ENCODE measurements at places on chromosomes 5 and 9.

GRCh38 chr5:83337453-83338035, 134.0 kb upstream of the VCAN start:
- no peak for DNase-seq

DNA sequence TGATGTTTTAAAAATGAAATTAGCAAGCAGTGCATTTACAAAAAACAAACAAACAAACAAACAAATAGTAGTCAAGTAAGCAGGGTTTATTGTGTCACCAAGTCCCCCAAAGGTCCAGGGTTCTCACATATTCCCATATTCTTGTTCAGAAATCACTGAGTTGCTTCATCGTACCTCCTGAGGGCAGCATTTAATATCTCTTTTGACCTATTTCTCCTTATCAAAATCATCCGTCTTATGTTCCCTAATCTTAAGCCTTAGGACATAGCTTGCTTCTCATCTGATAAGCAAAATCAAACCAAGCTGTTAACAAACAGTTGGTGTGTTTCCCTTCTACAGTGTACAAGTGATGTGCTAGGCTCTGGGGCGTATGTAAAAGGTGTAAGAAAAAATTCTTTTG, 109.5 kb upstream of the MAN2A1 start:
- DNase-seq = no peak

DNA sequence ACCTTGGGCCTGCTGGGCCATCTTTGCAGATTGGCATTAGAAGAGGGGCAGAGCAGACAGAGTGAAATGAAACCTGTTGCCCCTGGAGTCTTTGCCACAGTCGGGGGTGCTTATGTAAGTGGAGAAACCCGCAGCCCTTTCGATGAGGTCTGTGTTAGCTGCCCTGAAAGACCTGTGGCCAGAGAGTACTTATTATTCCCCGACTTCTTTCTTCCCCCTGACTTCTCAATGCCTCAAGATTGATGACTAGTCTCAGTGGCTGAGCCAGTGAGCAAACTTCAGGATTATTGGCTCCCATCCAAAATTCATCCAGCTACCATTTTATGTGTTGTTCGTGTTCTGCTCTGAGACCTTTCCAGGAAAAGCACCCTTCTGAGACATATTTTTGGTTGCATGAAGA, 7.6 kb downstream of the NTRK2 start:
- no peak for DNase-seq

GRCh38 chr5:35151146-35151920, 79.0 kb downstream of the PRLR start:
- no peak for DNase-seq

DNA sequence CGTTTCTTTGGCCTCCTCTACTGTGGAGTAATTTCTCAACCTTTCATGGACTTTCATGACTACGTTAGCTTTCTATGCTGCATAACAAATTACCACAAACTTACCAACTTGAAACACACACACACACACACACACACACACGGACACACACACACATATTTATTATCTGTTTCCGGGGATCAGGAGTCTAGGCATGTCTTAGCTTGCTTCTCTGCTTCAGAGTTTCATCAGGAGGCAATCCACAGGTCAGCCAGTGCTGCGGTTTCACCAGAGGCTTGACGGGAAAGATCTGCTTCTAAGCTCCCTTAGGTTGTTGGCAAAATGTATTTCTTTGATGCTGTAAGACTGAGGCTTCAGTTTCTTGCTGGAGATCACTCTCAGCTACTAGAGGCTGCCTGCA, 59.0 kb upstream of the C9orf72 start:
- DNase-seq = no peak

- DNase-seq = no peak
Measured at GRCh38 chr5:114988096-114988495, 181.6 kb downstream of the TRIM36 start.

- no peak for DNase-seq
Measured at GRCh38 chr9:134338394-134339182, 12.3 kb downstream of the RXRA start.

DNA sequence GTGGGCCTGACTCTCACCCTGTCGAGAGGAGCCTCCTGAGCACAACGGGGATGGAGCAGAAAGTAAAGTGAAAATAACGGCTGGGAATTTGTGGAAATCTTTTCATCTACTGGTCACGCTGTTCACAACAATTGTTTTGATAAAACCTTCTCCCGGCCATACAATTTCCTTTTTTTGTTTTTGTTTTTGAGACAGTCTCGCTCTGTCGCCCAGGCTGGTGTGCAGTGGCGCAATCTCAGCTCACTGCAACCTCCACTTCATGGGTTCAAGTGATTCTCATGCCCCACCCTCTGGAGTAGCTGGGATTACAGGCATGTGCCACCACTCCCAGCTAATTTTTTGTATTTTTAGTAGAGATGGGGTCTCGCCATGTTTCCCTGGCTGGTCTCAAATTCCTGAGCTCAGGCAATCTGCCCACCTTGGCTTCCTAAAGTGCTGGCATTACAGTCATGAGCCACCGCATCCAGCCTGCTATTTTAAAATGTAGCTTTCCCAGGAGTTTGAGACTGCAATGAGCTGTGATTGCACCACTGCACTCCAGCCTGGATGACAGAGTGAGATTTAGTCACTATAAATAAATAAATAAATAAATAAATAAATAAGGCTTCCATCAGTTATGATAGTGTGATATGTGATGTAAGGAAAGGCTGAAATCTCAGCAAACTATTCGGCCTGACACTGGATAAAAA, 73.5 kb upstream of the PTGER4 start:
- no peak for DNase-seq

DNA sequence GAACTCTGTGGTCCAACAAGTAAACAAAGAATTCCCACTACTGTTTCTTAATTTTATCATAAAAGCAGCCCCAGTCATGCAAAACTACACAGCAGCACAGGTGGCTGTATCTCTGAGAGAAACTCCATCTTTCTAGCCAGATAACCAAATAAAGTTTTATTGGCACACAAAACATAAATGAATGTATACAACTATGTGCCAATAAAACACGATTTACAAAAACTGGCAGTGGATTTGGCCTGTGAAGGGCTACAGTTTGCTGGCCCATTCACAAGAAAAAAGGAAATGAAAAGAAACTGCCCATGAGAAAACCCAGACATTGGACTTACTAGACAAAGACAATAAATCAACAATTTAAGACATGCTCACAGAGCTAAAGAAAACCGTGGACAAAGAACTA, 10.6 kb downstream of the FBXL17 start:
- no peak for DNase-seq

DNA sequence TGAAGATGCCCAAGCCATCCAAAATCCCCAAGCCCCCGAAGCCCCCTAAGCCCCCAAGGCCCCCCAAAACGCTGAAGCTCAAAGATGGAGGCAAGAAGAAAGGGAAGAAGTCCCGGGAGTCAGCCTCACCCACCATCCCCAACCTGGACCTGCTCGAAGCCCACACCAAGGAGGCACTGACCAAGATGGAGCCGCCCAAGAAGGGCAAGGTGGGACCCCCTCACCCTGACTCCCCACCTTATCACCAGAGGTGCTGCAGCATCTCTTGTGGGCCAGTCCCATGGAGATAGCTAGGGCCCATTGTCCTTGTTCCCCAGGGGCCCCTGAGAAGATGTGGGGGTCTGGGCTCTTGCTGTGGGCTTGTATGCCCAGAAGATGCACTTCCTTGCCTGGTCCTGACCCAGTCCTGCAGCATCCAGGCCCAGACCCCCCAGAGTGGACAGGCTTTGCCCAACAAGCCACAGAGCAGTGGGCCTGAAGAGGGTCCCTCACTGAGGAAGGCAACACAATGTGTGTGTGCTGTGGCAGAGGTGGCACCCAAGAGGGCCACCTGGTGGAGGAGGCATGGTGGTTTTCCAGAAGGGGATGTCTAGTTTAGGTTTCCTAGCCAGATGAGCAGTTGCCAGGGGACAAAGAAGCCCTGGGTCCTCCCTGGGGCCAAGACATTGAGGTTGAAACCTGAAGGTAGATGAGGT, 84.1 kb downstream of the PHF2 start:
- no peak for DNase-seq

DNA sequence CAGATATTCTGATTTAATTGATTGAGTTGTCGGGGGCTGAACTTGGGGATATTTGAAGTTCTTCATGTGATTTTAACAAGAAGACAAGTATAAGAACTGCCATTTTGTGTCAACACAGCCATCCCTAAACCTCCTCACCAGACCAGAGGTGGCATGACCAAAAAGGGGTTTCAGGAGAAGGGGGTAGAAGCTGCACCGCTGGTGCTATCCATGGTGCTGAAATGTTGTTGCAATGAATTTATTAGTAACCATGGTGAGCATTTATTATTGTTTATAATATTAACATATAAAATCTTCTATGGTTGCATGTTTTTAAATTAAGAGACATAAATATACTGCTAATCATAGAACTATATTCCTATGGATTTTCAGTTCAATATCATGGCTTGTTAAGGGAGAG, 72.3 kb downstream of the GNA14 start:
- DNase-seq = no peak

GRCh38 chr9:72497447-72498046, 23.9 kb upstream of the TMC1 start:
- DNase-seq = no peak

DNA sequence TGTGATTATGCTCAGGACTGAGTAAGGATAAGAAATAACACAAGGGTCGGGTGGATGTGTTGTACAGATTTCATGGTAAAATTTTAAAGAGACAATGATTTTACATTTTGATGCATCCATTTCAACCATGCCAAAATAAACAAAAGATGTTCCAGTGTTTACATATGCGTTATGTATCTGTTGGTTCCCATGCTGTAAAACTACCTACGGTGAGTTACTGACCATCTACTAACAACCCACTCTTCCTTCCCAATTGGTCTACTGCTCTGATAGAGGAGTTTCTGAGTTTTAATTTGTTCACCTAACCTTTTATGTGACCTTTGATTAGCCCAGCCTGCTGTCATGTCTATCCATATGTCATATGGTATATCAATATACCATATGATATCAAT, 1697.1 kb downstream of the MAT2B start:
- no peak for DNase-seq

DNA sequence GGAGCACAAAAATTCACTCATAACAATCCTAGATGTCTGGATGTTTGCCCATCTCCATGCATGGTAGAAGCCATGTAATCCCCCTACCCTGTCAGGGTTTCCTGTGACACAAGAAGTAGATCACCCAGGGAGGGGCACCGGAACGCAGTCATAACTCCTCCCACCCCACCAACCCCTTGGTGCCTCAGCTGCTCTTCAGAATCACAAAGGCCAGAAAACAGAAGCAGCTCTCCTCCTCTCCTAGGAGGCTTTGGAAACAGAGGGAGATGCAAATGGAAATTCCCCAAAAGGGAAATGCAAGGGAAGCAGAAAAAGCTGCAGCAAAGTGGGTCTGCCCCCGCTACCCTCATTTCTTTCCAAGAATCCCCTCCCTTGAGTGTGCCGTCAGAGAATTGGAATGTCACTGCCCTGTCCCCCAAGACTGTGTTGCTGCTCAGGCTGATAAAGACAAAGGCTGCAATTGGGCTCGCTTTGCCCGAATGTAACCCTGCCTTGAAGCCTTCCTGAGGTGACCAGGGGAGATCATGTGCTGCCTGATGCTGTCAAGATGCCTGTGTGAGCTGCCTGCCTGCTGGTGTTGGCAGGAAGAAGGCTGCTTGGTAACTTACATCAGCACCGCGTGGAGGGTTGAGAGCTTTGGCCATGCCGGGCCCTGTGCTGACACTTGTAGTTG, 65.5 kb upstream of the ABCA1 start:
- no peak for DNase-seq

DNA sequence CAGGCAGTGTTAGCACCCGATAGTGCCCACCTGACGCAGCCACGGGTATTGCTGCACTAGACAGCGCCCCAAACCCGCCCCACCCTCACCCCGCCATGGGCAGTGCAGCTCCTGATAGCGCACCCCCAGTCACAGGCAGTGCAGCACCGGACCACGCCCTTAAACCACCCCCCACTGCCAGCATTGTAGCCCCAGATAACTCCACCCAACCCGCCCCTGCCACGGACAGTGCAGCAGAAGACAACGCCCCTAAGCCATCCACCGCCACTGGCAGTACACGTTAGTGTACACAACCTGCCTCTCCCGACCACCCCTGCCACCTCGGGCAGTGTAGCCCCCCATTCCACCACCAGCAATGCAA, 825 bp upstream of the PCAT7 start:
- DNase-seq = no peak

GRCh38 chr9:74960561-74960960, 7.8 kb upstream of the C9orf40 start:
- DNase-seq = no peak

DNA sequence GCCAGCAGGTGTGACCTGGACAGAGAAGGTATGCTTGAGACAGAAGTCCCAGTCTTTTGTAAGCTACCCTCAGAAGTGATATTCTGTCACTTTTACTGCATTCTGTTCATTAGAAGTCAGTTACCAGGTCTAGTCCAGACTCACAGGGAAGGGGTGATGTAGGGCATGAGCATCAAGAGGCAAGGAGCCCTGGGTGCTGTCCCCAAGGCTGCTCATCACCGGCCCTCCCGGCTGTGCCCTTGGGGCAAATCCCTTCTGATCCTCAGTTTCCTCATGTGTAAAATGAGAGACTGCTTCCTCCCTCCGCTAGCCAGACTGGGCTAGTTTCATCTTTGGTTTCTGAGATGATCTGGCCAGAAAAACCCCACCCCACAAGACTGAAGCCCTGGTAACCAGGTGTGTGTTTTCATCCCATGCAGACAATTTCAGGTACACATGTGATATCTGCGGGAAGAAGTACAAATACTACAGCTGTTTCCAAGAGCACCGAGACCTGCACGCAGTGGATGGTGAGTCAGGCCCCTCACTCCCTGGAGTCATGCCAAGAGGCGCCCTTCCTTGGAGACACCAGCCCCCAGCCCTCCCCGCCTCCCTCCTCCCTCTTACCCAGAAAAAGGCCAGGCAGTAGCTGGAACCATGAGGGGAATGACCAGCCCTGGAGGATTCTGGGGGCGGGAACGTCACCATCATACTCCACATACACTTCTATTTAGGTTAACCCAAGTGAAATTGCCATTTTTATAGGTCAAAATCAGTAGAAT, 71.0 kb downstream of the AMBP start:
- no peak for DNase-seq

DNA sequence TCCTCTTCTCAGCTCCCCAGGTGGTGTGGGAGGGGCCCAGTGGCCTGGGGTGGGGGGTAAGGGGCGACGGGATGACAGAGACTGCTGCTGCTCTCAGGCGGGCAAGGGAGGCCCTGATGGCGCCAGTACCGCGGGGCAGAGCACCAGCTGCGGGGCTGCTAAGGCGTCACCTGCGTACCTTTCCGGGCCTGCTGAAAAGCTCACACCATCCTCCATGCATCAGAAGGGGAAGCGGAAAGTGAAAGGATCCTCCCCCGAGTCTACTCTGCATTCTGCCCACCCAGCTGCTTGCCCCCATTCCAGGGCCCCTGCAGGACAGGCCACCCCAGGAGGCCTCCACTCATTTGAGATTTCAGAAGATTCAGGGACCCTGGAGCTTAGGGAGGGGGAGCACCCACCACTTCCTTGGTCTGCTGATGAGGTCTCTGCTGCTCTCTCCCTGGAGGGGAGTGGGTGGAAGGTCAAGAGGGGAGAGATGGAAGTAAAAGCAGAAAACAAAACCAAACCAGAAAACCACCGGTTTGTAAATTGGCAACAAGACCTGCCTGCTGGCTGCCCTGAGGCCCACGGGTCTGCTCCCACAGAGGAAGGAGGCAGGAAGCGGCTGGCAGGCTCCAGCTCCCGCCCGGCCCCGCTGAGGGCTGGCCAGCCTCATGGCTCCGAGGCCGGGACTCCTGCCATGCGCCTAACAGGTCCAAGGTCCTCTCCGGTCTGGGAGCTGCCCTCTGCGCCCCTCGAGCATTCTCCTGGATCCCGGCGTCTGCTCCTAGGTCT, 33.6 kb downstream of the PRRT1B start:
- no peak for DNase-seq
